ENCODE measurements at places on chromosomes 12 and 14. TPM values are rescaled to one million over a fixed set of nuclear protein-coding genes. Genes with fewer than 3 reads are reported as not detected.

DNA sequence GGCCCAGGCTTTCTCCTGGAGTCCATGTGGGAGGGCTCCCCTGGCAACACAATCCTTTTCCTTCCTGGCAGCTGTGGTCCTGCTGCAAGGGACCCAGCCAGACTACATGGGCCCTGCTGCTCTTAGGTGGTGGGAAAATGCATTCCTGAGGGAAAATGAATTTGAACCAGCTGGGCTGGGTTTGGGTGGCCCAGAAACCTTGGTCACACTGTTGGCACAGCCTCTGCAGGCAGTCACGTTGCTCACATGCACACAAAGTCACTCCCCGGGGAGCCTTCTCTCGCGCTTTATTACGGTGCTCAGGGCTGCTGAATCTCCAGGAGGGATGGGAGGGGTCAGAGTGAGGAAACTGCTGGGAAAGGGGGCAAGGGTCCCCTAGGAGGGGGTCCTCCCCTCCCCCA lies 17.2 kb downstream of the PLEKHG3 start:
- DNase-seq: peak; percentile 90

Gene IL22
- not detected for total RNA-seq

- DNase-seq: no peak
These were observed 92.3 kb upstream of the DCN start for GRCh38 chr12:91274916-91275315.

DNA sequence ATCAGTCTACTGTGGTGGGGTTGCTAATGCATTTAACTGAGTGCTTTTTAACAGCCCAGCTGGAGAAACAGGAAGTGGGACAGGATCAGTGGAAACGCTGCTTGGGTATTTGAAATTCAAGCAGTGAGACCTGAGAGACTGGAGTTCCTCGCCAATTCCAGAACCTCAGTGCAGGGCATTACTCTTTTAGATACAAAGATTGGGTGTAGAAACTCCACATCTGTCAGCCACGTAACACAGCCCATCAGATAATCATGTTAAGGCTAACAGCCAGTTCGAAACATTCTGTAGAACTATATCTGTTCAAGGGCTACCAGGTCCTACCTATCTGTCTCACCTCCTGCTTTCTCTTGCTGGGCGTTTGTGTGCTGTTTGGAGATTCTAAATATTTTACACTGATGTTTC lies 45.5 kb downstream of the RAD52 start:
- DNase-seq: no peak

DNA sequence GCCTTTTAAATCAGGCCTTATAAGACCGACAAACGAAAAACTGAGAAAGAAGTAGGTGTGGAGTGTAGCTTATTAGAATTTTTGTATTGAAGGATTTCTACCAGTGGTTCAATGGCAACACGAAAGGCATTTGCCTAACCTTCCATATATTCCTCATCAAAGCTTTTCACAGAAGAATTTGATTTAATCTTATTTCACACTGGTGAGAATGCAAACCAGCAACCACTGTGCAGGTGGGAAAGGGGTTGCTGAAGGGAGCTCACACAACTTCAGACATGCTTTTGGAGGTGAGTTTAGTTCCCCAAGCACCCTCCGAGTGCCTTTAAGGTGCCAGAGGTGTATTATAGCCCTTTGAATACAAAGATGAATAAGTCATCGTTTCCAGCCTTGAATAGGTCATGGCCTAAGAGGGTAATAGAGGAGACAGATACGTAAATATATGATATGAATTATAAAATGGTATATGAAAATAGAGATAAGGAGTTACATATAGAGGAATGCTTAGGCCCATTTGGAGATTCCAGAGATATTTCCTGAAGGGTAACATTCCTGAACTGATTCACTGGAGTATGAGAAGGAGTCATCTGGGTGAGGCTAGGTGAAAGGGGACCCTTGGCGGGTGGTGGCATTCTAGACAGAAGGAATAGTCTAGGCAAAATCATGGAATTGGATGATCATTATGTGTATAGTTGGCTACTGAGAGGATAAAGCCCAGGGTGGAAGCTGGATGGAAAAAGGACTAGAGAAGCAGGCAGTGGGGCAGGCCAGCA lies 6.4 kb downstream of the ERP27 start:
- DNase-seq: no peak

- no peak for DNase-seq
These were observed 43.9 kb downstream of the FRS2 start for GRCh38 chr12:69514111-69514510.

Data from posterior vena cava (tissue), 2 donors.